ENCODE measurements at places on chromosomes 2 and 18.
A peak's percentile ranks its signal among the peaks of the same experiment; 100 is the strongest.

DNA sequence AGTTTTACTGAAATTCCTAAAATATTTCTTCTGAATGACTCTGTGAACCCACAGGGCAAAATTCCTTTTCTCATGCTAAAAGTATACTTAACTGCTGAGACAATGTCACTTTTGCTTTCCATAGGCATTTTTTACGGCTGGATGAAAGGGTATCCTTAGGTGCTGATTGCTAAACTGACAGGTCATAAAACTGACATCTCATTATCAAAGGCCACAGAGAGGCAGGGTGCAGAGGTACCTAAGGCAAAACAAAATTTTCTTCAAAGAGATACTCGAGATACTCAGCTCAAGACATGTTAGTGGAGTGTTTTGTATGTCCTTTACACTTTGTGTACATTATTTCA, 62.0 kb upstream of the WDR75 start:
- DNase-seq: peak; percentile 92

- no peak for DNase-seq
Observed at GRCh38 chr2:45559436-45559835, 51.6 kb downstream of the SRBD1 start.

- no peak for DNase-seq
Observed at GRCh38 chr2:56260415-56260814, 76.6 kb downstream of the CCDC85A start.

GRCh38 chr2:101478181-101479001, 3.5 kb upstream of the RFX8 start:
- DNase-seq: no peak

DNA sequence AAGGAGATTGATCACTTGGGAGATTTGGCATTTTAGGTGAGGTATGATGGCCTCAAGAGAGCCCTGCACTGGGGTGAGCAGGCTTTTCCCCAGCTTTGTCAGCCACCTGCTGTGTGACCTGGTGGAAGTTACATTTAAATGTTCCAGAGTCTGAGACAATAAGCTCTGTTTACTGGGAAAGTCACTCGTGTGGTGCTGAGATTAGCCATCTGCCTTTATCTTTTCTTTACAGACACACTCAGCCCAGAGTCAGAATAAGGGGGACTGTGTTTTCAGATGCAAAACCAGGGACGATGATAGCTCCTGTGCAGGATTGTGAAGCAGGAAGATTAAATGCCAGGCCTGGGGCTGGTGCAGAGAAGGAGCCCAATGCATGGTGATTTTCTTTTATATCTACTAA, 47.9 kb downstream of the SH3RF3 start:
- no peak for DNase-seq

DNA sequence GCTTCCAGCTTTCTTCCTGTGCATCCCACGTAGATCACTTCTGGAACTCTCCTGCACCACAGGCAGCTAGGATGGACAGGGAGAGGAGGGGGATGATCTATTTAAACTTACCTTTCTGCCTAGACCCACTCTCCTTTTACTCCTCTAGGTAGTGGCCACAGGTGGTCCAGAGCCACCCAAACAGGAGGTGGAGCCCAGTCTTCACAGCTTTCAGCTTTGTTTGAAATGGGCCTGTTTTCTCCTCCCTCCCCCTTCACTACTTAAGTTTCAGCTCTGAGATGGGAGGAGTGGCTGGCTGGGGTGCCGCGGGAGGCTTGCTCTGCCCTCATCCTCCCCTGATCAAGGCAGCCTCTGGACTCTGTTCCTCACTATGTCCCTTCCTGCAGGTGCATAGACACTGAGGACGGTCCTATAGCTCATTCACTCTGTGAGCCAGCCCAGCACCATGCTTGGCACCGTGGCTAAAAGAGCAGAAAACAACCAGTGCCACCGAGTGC, 12.6 kb upstream of the CELF4 start:
- no peak for DNase-seq

GRCh38 chr2:100518801-100519200, 44.0 kb upstream of the PDCL3 start:
- no peak for DNase-seq

GRCh38 chr2:172086241-172087206, 1.2 kb downstream of the DLX1 start:
- peak; percentile 48 for DNase-seq

Data from EL (cell line).